ENCODE measurements at places on chromosomes 3 and 15.

DNA sequence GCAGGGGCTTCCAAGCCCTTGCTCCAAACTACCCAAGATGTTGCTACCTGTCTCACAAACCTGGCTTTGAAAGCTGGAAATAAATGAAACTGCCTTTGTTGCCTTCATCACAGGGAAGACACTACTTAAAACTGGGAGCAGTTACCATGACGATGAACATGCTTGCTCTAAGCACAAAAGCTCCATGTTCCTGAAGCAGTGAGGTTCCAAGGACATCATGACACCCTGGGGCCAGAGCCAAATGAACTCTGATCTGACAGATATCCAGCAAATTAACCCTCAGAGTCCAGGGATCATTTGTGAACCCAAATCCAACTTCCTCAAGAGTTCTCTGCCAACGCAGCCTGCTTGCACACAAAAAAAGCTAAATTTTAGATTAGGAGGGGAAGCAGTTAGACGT is 10.7 kb downstream of the TRAIP start:
- DNase-seq = no peak

GRCh38 chr3:151592287-151592686 is 131.4 kb upstream of the IGSF10 start:
- DNase-seq = no peak

DNA sequence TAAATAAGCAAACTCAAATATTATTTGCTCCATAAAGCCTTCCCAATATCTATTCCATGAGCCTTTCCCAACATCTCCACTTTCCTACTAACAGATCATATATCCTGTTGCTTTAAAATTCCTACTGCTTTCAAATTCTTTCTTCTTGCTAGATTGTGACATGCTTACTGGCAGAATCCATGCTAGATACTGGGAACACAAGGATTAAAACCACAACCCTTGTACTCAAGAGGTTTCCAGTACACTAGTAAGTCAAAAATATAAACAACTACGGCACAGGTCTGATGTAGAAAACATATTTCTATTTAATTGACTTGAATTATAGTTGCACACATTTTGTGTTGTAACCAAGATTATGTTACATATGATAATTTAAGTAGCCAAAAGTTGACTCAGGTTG is 275.0 kb downstream of the ZBTB20 start:
- DNase-seq = no peak

- DNase-seq = no peak
Measured at GRCh38 chr15:50135031-50135551, 16.1 kb upstream of the ATP8B4 start.

DNA sequence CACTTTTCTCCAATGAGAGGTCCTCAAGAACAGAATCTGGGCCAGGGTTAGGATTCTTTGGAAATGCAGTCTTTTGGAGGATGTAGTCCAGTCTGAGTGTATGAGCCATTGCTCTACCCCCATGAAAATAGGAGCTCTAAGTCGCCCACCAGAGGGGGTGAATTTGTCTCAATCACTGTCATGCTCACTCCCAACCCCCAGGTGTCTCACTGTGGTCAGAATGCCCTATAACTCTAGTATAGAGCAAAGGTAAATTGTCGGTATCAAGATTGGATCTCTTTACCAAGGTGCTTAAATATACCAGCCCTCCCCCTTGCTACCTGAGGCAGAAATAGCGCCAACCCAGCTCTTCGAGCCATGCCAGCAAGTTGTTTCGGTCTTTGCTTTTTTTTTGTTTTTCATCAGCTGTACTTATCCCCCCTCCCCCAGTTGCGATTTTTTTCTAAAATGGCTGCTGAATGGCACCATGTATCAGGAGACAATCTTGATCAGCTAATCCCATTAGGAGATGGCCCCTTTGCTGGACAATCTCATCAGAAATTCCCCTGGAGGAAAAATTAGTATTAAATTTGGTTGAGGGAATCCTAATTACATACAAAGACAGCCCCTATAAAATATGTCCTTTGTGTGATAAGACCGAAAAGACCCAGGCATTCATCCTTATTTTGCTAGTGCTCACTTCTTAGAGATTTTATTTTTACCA is 130.7 kb downstream of the EBLN2 start:
- DNase-seq = no peak

DNA sequence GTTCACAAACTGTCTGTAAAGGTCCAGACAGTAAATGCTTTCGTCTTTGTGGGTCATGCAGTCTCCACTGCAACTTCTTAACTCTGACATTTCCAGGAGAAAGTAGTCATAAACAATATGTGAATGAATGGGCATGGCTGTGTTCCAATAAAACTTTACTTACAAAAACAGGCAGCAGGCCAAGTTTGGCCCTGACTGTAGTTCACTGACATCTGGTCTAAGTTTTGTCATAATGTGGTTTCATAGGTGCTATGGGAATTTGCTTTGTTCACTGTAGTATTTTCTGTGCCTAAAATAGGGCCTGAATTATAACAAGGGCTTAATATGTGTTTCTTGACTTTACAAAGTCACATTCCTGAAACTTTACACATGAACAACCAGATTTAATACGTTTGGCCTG is 186.0 kb upstream of the KBTBD8 start:
- no peak for DNase-seq

- no peak for DNase-seq
Measured at GRCh38 chr3:66048051-66048395, 9.3 kb upstream of the MAGI1 start.

- no peak for DNase-seq
Measured at GRCh38 chr15:49620199-49620598, 419 bp downstream of the FAM227B start.

GRCh38 chr3:140455521-140456214 is 222.2 kb upstream of the TRIM42 start:
- DNase-seq = no peak

- no peak for DNase-seq
Measured at GRCh38 chr3:42541079-42541478, 38.6 kb downstream of the VIPR1 start.

- no peak for DNase-seq
Measured at GRCh38 chr15:48427960-48428547, 96.8 kb downstream of the DUT start.

- no peak for DNase-seq
Measured at GRCh38 chr3:101574388-101575112, 570 bp downstream of the PCNP start.

DNA sequence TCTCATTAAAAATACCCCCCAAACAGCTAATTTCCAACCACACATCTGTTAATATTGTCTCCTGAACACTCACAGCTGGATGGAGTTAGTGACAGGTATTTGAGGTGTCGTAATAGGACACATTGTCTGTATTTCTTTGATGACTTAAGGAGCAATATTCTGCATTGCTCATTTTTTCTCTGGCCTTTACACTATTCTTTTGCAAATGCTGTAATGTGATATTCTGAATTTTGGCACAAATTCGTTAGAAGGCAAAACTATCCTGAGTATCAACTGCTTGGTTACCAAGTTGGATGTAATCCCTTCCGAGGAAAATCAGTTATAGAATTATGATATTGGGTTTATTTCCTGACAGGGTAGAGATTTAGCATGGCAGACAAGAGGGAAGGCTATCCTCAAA is 1030.2 kb downstream of the MCTP2 start:
- DNase-seq = no peak

GRCh38 chr3:136068708-136069107 is 103.2 kb downstream of the PPP2R3A start:
- no peak for DNase-seq

DNA sequence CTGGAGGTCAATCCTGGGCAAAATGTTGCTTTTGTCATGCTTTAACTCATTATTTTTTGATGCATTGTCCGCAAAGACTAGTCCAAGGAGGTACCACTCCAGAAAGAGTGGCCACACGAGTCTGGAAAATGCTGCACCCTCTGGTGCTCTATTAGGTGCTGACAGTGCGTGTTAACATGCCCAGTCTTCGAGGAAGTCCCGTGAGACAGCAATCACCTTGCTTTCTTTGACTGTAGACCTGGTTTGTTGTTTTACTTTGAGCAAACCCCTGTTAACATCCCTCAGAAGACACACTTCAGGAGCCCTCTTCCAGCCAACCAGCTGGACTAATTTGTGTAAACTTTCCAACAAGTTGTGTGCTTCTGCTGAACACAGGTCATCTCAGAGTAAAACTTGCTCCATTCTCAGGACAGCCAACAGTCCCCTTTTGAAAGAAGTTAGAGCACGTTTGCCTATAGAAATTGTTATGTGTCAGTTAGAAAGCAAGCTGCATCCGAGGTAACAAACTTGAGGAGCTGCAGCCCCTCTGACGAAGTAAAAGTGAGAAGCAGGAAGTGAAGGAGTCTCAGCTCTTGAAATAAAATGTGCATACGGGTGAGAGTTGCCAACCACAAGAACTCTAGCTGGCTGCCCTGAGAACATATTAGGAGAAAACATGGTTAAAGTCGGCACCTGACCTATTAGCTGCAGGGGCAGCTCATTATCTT is 205.0 kb downstream of the LPP start:
- no peak for DNase-seq

DNA sequence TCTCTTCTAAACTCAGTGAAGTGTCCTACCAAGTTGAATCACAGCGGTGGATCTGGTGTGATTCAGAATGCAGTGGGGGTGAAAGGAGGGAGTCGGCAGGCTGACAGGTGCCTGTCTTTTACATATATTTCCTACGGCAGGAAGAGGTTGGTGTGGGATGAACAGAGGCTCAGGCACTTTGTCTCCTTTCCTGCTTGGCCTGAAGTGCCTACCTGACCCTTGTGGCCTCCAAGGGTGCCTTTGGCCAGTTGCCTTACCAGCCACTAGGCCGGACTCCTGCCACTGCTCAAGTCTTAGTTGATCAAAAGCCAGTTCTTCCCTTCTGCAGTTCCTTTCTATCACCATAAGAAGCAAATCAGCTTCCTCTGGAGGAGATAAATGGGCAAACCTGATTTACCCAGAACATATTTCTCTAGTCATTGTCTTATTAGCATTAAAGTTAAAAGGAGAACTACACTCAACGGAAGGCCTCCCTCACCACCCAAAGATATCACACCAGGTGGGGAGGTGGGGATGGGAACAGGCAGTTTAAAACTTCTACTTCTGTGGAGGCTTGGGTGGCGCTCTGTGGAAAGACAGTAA is 52.1 kb downstream of the CRTC3 start:
- peak; percentile 16 for DNase-seq

- DNase-seq = no peak
Measured at GRCh38 chr3:193119926-193120325, 121.1 kb upstream of the PLAAT1 start.

- no peak for DNase-seq
Measured at GRCh38 chr3:10554746-10555145, 49.4 kb upstream of the ATP2B2 start.

- no peak for DNase-seq
Measured at GRCh38 chr3:56357266-56357665, 111.0 kb downstream of the ERC2 start.

DNA sequence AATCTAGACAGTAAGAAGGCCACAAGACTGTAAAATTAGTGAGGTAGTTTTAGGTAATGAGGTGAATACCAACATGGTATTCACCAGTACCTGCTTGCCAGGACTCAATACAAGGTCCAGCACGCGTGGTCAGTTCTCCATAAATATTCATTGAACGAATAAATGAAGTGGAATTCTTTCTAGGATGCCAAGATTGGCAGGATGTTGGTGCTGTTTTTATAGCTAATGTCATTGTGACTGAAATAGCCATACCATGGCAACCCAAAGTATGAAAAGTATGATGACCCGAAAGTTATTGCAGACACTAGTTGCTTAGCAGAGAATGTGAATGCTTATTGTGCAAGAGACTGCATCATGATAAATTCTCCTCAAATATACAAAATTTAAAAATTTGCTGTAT is 307.2 kb downstream of the KCNH8 start:
- DNase-seq = no peak

GRCh38 chr15:60179786-60180391 is 175.8 kb downstream of the FOXB1 start:
- DNase-seq = no peak

- no peak for DNase-seq
Measured at GRCh38 chr15:51837792-51838251, 8.4 kb downstream of the TMOD3 start.

- no peak for DNase-seq
Measured at GRCh38 chr15:96457841-96458240, 127.3 kb downstream of the NR2F2 start.

DNA sequence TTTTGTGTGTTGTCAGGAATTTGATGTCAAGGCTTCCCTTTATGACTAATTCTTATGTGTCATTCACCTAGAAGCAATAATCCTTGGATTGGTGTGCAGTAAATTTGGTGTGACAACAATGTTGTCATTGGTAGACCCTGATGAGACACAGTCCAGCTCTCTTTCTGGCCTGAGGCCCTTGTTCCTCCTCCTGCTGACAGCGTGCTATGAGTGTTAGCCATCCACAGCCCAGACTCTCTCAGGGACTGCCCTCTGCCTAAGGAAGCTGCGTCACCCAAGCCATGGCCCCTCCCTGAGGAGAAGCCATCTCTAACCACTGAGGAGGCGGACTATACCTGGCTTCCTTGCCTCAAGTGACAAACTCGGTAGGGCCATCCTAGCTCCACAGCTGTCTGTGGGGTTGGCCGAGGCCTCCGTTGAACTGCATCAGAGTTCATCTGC is 13.3 kb upstream of the TM4SF1 start:
- DNase-seq = no peak

DNA sequence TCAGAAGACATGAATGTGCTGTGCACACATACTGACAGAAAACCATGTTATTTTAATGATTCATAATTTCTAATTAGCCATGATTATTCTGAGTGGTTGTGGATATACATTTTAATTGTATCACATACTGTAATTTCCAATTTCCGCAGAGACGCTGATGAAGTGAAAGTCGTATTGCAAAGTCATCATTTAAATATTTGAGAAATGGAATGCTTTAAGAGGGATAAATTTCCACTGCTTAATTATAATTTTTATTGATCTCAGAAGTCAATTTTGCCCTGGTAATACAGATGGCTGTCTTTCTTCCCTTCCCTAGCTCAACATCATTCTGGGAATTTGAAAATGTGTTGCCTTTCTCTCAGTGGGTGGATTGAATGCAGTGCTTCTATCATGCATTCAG is 819.3 kb downstream of the ROBO2 start:
- no peak for DNase-seq

GRCh38 chr3:12695916-12696315 is 32.0 kb upstream of the RAF1 start:
- DNase-seq = no peak

GRCh38 chr3:141828890-141829289 is 47.6 kb upstream of the ATP1B3 start:
- DNase-seq = no peak

- DNase-seq = no peak
Measured at GRCh38 chr3:131393051-131393450, 11.5 kb downstream of the NUDT16 start.

DNA sequence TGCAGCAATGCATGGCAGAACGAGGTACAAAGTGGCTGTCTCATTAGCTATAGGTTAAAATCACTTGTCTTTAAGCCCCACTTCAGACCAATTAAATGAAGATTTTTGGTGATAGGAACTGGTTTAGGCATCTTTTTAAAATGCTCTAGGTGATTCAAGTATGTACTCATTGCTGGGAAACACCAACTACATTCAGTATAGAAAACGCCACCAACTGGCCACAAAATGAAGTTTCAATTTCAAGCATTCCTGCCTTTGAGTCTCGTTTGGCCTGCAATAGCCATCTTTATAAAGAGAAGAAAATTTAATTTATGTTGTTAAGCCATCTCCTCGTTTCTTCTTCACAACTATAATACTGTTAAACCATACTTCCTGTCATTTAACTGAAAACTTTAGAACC is 587.9 kb downstream of the GBE1 start:
- no peak for DNase-seq

GRCh38 chr15:60526127-60526616 is 47.2 kb upstream of the ICE2 start:
- no peak for DNase-seq

Measured in stimulated activated CD4-positive, alpha-beta T cell treated with anti-CD3 and anti-CD28 coated beads, Interleukin-4, amount 100 ng/mL, for 1 hour (primary cell).